ENCODE measurements at places on chromosomes 6 and 20.

GRCh38 chr6:31118178-31118577, 2.1 kb downstream of the CDSN start:
- DNase-seq: no peak

DNA sequence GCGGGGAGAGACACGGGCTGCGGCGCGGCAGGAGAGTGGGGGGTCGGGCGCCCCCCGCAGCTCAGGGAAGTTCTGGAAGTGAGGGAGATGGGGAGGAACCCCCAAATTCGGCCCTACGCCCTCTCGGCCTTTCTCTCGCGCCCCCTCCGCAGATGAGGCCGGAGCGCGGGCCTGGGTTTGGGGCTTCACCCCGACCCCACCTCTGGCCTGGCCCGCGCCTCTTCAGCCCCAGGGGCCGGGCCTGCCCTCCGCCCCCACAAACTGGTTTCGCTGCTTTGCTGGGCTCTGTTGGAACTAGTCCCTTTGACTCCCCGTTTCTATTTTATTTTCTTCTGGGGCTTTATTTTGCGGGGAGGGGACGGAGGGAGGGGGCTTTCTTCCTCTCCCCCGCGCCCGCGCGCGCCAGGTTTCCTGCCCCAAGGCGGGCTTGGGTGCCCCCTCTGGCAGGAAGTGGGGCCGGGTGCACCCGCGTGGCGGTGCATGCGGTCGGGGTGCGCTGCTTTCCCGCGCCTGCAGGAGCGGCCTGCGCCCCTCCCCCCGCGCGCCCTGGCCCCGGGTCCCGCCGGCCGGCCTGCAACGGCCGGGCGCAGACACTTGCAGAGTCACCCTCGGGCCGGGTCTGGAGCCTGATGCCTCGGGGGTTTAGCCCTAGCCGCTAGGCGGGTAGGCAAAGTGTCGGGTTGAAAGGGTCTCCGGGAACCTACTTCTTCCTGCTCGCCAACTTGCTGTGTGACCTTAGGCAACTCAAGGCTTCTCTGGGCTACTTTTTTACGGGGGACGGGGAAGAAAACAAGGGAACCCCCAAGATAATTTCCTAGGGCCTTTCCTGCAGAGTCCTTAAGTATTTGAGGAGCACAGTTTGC, 1.3 kb downstream of the HMGA1 start:
- DNase-seq: peak; percentile 50

DNA sequence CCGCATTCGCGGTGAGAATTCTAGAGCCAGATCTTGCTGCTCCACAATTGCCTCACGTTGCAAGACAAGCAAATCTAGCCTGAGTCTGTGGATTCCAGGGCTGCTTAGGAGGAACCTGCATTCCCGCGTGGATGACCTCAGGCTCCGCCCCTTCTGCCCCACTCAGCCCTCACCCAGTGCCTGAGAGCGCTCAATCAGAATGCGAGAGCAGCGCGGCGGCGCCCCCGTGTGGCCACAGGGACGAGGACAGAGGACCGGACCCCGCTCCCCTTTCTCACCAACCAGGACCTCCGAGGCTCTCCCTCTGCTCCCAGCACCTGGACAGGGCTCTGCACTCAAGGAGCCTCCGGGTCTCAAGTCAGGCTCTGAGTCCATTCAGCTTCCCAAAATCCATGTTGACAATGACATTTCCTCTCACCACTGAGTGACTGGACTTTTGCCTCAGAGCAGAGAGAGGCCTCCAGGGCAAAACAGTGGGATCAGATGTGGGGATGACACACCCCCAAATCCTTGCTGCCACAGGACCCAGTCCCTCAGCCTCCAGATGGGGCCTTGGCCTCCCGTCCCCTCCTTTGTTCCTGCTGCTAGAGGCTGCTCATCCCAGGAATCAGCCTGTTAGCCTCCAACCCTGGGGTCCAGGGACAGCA, 52.0 kb downstream of the RPP21 start:
- DNase-seq: peak; percentile 82

DNA sequence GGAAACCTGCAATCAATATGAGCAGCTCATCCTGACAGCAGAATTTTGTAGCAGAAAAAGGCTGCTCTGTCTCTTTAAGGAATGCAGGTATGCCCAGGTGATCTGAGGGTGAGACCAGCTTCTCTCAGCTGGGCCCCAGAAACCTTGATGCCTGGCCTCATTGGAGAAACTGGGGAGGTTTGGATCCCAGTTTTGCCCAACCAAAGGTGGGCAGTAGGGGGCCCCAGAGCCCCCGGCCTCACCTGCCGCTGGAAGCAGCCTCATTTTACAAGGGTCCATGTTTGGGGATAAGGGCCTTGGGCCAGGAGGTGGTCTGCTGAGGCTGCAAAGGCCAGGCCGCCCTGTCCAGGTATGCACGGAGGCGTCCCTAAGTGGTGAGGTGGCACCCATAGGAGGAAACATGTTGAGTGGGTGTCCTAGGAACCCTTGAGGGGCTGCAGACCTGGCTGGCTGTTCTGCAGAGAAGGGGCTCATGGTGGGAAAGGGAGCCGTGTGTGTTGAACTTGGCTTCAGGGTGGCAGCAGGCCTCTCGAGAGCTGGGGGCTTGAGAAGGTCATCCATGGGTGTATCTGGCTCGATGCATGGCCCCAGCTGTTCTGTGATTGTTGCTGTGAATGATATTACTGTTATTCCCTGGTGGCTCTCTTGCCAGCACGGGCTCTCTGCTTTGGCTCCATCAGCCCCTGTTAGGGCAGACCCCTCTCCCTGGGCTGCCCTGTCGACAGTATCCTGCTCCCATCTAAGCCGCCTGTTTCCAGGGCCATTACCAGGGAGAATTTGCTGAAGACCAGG, 208.4 kb downstream of the CDH4 start:
- DNase-seq: no peak

DNA sequence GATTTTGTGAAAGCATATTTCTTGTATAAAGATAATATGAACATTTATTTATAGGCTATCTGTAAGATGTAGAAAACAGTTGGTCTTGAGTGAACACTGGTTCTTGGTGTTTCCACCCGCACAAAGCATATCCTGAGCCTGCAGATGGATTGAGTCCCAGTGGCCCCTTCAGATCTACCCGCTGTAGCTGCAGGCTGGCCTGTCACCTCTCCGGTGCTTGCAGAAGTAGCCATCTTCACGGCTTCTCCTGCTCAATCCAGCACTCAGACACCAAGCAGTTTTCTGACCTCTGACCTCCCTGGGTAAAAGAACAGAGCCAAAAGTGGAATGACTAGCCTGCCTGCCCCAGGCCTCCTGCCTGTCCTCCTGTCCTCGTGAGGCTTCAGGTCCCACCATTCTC, 22.7 kb downstream of the LYRM2 start:
- no peak for DNase-seq

DNA sequence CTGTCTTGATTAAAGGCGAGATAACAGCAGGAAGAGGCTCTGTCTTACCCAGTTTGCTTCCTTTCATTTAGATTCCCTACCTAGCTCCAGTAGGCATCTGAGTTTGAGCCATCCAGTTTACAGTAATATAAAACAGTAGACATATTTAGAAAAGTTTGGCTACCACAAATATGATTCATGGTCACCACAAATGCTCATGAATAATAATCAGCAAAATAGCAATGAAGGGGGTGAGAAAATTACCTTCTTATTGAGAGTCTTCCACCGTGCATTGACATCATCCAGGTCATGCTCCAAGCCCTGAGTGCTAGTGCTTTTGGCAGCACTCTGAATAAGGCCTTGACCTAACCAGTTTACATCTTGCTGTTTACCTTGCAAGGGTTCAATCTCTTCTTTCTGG, 106.2 kb downstream of the DST start:
- no peak for DNase-seq

- DNase-seq: peak; percentile 43
Observed at GRCh38 chr6:27890445-27891319, 21.5 kb downstream of the OR2B2 start.

- no peak for DNase-seq
Observed at GRCh38 chr6:89566930-89567629, 71.5 kb downstream of the LYRM2 start.

DNA sequence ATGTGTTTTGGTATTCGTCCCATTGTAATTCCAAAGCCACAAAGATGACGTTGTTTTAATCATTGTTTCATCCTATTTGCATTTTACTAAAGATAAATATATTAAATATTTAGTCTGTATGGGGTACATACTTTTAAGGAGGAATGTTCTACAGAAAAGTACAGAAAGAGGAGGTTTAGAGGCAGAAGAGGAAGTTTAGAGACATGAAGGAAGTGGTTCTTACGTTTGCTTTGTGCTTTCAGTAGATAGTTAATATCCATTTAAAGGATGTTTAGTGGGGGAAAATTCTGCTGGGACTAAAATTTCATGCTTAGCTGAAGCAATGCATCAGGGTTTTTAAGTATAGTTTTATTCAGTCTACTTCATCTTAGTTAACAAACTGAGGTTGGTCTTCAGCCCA, 116.6 kb downstream of the CRYBG1 start:
- DNase-seq: no peak

DNA sequence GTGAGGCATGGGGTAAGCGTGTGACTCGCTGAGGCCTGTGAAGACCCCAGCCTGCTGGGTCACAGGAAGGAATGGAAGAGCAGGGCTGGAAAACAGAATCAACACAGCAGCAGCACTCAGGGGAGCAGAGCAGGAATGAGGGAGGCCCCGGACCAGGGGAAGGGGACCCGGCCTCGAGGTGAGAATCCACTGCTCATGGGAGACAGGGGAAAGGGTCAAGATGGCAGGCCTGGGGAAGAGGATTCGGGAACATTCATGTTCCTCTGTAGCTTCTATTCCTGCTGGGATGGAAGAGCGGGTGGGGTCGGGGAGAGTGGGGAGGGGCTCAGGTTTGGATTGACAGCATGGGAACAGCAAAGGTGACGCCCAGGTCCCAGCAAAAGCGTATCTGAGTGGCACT, 59.4 kb downstream of the NPEPL1 start:
- DNase-seq: no peak

GRCh38 chr20:47785854-47786764, 828 bp upstream of the SULF2 start:
- DNase-seq: no peak

DNA sequence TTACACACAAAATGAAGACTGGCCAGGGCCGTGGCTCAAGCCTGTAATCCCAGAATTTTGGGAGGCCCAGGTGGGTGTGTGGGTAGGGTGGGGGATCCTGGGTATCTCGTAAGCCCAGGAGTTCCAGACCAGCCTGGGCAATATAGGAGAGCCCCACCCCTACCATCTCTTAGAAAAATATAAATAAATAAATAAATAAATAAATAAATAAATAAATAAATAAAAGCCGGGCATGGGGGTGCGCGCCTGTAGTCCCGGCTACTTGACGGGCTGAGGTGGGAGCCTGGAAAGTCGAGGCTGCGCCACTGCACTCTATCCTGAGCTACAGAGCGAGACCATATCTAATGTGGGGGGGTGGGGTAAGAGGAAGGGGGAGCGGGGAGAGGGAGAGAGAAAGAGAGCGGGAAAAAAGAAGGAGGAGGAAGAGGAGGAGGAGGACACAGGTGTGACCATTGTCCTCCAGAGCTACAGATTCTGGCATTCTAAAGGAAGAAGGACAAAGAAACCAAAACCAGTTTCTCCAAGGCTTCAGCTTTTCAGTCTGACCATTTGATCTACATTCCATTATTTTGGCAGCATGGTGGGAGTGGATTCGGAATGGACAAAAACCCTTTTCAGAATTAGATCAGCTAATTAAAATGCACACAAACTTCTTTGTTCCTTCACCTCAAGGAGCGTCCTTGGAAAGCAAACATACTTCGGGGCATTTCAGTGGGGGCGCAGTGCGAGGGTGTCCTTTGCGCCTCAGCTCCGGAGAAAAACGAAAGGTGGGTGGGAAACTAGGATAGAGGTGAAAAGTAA, 577 bp upstream of the C6orf141 start:
- no peak for DNase-seq

- DNase-seq: no peak
Observed at GRCh38 chr20:58524814-58525213, 9.6 kb upstream of the APCDD1L start.

DNA sequence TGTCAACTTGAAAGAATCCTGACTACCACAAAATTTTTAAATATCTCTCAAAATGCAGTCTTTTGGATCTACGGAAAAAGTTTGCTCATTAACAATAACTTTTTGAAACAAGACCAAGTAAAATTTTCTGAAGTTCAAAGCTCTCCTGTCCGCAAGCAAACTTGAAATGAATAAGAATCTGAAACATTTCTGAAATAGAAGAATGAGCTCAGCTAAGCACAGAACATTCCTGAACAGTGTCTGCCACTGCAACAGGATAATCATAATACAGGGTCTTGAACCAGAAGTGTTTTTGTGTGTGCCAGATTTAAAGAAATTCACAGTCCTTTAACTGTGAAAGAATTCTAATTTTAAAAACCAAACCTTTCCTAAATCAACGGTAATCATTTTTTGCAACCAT, 49.1 kb upstream of the TASP1 start:
- DNase-seq: no peak

- no peak for DNase-seq
Observed at GRCh38 chr6:119333707-119334295, 15.8 kb downstream of the MAN1A1 start.

- DNase-seq: no peak
Observed at GRCh38 chr20:2125474-2126112, 24.0 kb downstream of the STK35 start.

DNA sequence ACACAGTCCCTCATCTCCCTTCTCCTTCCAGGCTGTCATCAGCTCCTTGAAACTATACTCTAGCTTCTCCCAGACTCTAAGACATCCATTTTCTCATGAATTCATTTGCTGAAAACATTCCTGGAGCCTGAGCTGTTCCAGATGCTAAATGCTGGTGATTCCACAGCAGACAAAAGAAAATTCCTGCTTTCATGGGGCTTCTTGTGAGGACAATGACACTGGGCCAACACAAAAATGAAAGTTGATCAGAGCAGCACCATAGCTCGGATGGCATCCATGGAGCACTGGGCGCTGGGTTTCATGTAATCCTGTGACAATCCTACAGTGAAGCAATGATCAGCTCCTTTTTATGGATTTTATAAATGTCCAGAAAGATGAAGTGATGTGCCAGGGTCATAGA, 47.4 kb upstream of the STX16 start:
- DNase-seq: no peak

GRCh38 chr6:145204301-145204700, 531.0 kb downstream of the EPM2A start:
- DNase-seq: no peak

GRCh38 chr6:167548451-167548850, 223.6 kb downstream of the TTLL2 start:
- no peak for DNase-seq

GRCh38 chr6:148857798-148858390, 111.1 kb downstream of the UST start:
- DNase-seq: no peak

GRCh38 chr6:77463308-77463860, at the start of gene HTR1B:
Gene HTR1B, minus strand, starts transcription at chr6:77463491. Its CDS starts 88 bp downstream, at chr6:77463403.
- no peak for DNase-seq

- no peak for DNase-seq
Observed at GRCh38 chr6:138025528-138025978, 81.7 kb downstream of the PERP start.

All from T-helper 2 cell (primary cell).